ENCODE measurements at places on chromosomes 3 and 15.
A peak's percentile ranks its signal among the peaks of the same experiment; 100 is the strongest.

GRCh38 chr15:59131969-59132562 lies 27.1 kb downstream of the CCNB2 start:
- DNase-seq, result no peak

- peak; percentile 65 for DNase-seq
Observed at GRCh38 chr15:96353930-96354730, 23.6 kb downstream of the NR2F2 start.

GRCh38 chr15:91279486-91279885 lies 179.4 kb downstream of the SV2B start:
- DNase-seq, result no peak

- DNase-seq, result peak; percentile 80
Observed at GRCh38 chr3:124774327-124774718, 44.1 kb downstream of the UMPS start.

DNA sequence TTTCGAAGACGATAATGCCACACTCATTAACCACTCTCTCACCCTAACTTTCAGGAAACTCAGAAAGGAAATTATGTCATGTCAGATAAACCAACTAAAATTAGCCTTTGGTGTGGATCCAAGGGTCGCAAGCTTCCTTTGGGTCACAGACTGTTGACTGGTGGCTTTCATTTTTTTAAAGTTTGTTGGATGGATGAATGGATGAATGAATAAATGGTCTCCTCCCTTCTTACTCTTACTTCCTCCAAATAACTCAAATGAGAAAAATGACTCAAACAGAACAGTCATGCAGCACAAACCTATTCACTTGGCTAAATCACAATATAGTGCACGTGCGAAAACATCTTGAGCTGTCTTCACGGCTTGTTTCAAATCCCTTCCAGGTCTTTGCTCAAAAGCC lies 82.9 kb upstream of the HACD2 start:
- DNase-seq, result no peak

- no peak for DNase-seq
Observed at GRCh38 chr3:126557415-126557745, 1.4 kb downstream of the C3orf22 start.

DNA sequence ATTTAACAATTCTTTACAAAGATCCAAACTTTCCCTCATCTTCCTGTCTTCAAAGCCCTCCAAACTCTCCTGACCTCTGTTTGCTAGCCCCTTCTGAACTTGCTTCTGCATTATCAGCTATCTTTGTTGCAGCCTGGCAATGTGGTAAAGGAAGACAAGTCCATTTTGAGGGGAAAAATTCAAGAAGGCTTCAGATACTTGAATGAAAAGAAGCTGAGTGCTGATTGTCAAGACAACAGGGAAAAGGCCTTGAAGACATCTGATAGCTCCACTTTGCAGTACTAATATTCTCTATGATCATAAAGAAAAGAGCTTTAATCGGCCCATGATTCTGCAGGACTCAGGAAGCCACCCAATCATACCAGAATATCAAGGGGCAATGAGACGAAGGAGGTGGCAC lies 91.8 kb downstream of the LMLN start:
- no peak for DNase-seq

GRCh38 chr15:92166751-92167405 lies 226.8 kb upstream of the ST8SIA2 start:
- DNase-seq, result no peak

GRCh38 chr3:159951540-159951939 lies 37.1 kb upstream of the IL12A start:
- no peak for DNase-seq

- DNase-seq, result no peak
Observed at GRCh38 chr3:11349446-11349845, 77.2 kb downstream of the ATG7 start.

- DNase-seq, result no peak
Observed at GRCh38 chr3:195813916-195814640, 2.3 kb upstream of the MUC4 start.

GRCh38 chr15:72227192-72227586 lies 3.8 kb downstream of the PKM start:
- DNase-seq, result no peak

DNA sequence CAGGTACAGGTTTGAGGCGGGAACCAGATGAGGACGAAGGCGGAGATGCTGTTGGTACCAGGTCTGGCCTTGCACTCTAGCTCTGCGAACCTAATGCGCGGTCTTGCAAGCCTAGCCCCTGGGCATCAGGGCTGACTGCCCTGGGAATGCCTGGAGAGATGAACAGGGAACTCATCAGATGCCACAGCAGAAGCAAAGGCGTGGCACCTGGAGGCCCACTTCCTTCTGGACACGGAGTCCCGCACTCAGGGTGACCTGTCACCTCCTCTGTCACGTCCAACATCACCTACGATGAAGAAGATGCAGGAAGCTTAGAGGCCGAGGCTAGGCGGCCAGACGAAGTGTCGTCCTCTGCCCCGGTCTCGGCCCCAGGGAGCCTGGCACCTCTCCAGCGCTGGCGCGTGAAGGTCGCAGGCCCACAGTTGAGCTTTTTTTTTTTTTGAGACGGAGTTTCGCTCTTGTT lies 9.4 kb downstream of the RPLP1 start:
- no peak for DNase-seq

DNA sequence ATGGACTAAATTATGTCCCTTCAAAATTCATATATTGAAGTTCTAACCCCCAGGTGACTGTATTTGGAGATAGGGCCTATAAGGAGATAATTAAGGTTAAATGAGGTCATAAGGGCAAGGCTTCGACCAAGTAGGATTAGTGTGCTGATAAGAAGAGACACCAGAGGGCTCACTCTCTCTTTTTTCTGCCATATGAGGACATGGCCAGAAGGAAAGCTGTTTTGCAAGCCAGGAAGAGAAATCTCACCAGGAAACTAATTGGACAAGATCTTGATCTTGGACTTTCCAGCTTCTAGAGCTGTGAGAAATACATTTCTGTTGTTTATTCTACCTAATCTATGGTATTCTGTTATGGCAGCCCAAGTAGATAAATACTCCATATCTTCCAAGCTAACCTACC lies 503.6 kb upstream of the NAALADL2 start:
- peak; percentile 20 for DNase-seq

GRCh38 chr3:69651765-69652164 lies 87.5 kb upstream of the MITF start:
- no peak for DNase-seq

- no peak for DNase-seq
Observed at GRCh38 chr15:72198356-72199204, 993 bp upstream of the GRAMD2A start.
